ENCODE measurements at places on chromosomes 6 and 20. TPM values are rescaled to one million over a fixed set of nuclear protein-coding genes. Genes with fewer than 3 reads are reported as not detected.

DNA sequence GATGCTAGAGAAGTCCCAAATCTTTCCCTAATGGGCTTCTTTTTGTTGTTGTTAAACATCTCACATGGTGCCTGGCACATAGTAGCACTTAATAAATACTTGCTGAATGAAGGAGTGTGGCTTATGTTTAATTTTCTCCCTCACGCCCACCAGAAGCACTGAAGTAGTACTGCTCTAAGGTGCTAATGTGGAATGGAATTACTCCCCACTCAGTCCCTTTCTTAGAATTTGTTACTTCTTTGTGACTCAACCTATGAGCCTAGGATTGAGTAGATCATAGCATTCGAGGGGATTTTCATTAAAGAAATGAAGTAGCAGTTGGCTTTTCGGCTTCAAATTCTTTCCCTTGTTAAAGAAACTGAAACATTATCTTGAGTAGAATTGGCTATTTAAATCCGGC is 192.8 kb downstream of the CLIC5 start:
- no peak for DNase-seq

DNA sequence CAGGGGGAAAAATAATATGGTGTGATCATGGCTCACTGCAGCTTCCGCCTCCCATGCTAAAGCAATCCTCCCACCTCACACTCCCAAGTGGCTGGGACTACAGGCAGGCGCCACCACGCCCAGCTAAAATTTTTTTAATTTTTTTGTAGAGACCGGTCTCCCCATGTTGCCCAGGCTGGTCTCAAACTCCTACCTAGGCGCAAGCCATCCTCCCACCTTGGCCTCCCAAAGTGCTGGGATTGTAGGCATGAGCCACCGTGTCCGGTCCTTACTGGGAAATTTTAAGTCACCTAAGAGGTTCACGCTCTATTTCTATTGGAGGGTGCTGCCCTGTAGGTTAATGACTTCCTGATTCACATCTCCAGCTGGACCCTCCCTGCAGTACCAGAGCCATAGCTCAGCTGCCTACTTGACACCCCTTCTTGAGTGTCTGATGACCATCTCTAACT is 626 bp upstream of the CDK5RAP1 start:
- DNase-seq: no peak

GRCh38 chr6:149273318-149273717 is 44.2 kb upstream of the TAB2 start:
- DNase-seq: no peak

Gene PROKR2
- total RNA-seq: not detected

Gene RBBP8NL
- total RNA-seq: not detected

DNA sequence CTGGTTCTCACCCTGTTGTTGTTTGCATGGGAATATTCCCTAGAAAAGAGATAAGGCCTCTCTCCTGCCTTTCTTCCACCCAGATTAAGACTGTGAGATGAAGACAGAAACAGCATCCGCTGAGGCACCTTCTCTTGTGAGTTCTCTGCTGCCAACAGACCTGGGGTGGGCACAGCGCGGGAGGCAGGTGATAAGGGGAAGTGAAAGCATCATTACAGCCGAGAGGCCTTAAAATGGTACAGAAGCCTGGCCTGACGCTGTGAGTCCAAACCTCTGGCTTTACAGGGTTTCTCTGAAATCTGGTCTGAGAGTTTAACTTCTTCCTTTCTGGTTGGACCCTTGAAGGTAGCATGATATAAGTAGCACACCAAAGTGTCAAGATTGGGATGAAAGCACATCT is 21.0 kb upstream of the IYD start:
- no peak for DNase-seq

DNA sequence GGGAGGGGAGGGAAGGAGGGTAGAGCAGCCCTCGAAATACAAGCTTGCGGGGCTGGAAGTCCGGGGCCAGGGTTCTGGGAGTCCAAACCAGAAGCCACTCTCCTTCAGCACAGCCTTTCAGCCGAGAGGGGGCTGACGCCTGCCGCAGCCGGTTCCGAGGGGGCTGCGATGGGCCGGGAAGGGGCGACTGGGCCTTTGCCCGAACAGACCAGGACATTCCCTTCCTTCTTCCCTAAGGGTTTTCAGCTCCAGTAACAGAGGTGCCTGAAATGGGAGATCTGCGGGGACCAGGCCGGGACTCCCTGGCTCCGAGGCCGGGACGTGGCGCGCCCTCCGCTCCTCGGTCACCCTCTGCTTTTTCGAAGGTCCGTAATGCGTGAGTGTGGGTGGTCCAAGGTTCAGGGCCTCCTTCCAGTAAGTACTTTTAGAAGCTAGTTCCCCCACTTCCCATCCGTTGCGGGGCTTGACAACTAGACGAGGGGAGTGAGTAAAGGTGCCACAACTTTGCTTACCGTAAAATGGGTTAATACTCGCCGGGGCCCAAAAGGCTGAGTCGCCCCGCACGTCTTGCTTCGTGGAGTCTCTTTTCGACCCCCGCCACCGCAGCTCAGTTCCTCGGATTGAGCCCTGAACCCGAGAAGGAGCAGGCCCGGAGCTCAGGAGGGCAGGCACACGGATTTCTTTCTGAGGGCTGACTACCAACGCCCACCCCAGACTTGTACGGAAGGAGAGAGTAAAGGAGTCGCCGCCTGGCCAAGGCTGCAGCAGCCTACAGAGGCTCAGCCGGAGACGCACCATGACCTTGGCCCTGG is 2.9 kb upstream of the OLIG3 start:
- DNase-seq: no peak
